A549 treated with AZD2906 at 1 μM for 4 hours (cell line): ENCODE measurements at places on chromosomes 12 and 14. TPM values are rescaled to one million over a fixed set of nuclear protein-coding genes. Genes with fewer than 3 reads are reported as not detected.

The MYL2 gene
- total RNA-seq: 0.84 to 1.3 TPM (median 1.1 TPM) in 5 replicates

The BMP4 gene
- total RNA-seq: 2.3 to 3.0 TPM (median 2.4 TPM) in 5 replicates

The RIMKLB gene
- total RNA-seq: 18.0 to 21.2 TPM (median 20.3 TPM) in 5 replicates

The PLEKHG7 gene
- total RNA-seq: not detected in 5 replicates

The RNU4-1 gene
- 97.7 TPM in 1 of 5 replicates, not detected in the others for total RNA-seq

The LALBA gene
- total RNA-seq: not detected in 5 replicates

The ST8SIA1 gene
- total RNA-seq: 0.06 to 0.07 TPM in 2 of 5 replicates, not detected in the others

The TAS2R20 gene
- 0.06 TPM in 1 of 5 replicates, not detected in the others for total RNA-seq
